ENCODE measurements at places on chromosomes 1 and 21.

- no peak for DNase-seq
Observed at GRCh38 chr21:44804762-44805161, 3.1 kb upstream of the UBE2G2 start.

DNA sequence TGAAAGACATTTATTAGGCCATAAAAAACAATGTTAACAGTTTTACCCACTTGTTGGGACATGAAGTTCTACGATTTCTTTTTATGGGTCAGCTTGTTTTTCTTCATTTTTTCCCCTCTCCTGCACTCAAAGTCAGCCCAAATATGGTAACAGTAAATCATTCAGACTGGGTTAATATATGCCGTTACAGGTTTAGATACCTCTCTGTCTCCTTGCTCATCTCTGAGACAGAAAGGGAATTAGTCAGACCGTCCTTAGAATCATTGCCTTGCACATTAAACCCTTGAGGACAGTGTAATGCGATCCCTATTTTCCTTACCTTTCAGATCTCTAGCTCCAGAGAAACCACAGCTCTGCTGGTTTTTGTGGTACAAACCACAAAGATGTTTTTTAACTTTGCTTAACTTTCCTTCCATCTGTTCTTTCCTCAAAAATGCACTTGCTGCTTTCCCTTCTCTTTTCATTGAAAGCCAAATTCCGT lies 613.3 kb downstream of the PLPP3 start:
- DNase-seq, result no peak

DNA sequence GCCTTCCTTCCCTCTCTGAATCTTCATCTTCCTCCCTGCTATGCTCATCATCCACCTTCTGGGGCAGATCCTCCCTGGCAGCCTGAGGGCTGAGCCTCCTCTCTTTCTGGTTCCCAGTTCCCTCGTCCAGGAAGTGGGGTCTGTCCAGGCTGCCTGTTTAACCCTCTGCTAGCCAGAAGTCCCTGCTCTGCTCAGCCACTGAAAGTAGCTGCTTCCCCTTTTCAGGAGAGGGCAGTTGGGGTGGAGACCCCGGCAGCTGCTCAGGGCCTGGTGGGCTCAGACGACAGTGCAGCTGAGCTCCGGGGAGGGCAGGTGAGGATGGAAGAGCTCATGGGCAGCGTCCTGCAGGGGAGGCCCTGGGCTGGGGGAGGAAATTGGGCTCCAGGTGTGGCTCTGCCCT lies 43.1 kb upstream of the ETV3 start:
- no peak for DNase-seq

DNA sequence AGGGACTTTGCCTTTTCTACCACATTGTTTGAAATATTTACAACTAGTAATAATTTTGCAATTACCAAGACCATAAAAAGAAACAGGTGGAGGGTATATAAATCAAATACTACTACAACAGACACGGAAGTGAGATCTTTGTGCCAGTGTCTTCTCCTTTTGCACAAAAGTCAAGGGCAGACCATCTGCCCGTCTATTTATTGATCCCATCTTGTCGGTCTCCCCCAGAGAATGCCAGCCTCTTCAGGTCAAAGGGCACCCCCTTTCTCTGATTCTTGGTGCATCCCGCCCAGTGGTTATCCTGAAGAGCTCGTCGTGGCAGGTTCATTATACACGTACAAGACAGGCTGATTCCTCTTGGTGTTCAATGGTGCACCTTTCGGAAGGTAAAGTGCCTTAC lies 4.8 kb upstream of the PDE9A start:
- no peak for DNase-seq

- no peak for DNase-seq
Observed at GRCh38 chr1:174795806-174796205, 203.9 kb upstream of the CACYBP start.

- no peak for DNase-seq
Observed at GRCh38 chr1:67201891-67202290, 35.6 kb downstream of the IL23R start.

- DNase-seq, result no peak
Observed at GRCh38 chr1:81157686-81158085, 643.0 kb upstream of the ADGRL2 start.

GRCh38 chr1:34851431-34852105 lies 8.0 kb downstream of the SMIM12 start:
- no peak for DNase-seq

GRCh38 chr1:64826991-64827390 lies 82.1 kb downstream of the RAVER2 start:
- no peak for DNase-seq

- DNase-seq, result no peak
Observed at GRCh38 chr1:206455666-206456344, 14.5 kb upstream of the IKBKE start.

GRCh38 chr1:68010090-68010489 lies 40.3 kb downstream of the DIRAS3 start:
- no peak for DNase-seq

- DNase-seq, result no peak
Observed at GRCh38 chr21:37039411-37040075, 33.0 kb downstream of the RIPPLY3 start.

GRCh38 chr1:109239409-109240068 lies 9.8 kb upstream of the CELSR2 start:
- no peak for DNase-seq

GRCh38 chr1:17216078-17216477 lies 11.2 kb downstream of the PADI1 start:
- DNase-seq, result no peak

DNA sequence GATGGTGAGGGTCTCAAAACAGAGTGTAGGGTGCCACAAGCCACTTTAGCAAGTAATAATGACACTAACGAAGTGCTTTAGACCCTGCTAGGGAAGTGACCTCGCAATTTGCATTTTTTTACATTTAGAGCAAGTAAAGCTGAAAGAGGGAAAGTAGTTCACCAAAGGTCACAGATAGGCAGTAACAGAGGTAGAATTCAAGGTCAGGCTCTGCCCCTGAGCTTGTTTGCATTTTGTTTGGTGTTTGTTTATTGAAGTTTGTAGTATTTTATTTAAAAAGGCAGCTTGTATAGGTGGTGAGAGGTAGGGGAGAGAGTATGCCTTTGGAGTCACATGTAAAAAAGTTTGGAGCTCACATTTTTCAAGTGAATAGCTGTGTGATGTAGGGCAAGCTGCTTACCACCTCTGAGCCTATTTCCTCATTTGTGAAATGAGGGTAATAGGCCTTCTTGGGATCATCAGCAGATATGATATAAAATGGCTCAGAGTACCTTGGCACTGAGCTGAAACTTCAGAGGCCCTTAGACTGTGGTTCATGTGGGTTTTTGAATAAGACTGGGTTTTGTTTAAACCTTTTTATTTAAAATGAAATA lies 142.5 kb downstream of the TRABD2B start:
- DNase-seq, result no peak

DNA sequence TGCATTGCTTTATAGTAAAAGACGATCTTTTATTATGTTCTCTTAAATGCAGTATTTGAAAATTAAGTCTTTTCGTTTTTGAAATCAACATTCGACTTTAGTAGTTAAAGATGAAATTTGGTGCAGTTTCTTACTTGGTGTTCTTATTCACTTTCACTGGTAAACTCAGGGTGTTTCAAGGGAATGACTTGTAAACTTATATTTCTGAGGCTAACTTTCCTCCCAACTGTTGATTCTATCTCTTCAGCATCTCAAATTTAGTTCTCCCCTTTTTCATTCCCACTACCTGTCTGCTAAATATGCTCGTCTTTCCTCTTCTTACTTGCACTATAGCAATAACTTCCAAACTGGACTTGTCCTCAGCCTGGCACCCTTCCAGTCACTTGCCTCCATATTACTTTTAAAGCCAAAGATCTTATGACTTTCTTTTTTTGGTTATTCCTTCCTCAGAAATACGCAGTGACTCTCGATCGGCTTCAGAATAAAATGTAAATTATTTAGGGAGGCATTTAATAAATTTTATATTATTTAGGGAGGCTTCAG lies 988 bp downstream of the SLC35A3 start:
- no peak for DNase-seq

DNA sequence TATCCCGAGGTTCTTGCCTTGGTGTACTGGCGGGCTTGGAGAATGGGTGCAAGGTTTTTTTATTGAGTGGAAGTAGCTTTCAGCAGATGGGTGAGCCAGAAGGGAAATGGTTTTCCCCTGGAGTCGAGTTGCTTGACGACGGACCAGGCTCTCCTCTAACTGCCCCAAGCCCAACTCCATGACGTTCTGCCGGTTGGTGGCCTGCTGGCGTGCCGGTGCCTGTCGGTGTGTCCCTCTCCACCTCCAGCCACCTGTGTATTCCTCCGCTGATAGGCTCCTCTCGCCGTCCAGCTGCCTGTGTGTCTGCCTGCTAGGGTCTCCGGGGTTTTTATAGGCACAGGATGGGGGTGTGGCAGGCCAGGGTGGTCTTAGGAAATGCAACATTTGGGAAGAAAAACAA lies 34.3 kb upstream of the PTGFRN start:
- DNase-seq, result no peak

DNA sequence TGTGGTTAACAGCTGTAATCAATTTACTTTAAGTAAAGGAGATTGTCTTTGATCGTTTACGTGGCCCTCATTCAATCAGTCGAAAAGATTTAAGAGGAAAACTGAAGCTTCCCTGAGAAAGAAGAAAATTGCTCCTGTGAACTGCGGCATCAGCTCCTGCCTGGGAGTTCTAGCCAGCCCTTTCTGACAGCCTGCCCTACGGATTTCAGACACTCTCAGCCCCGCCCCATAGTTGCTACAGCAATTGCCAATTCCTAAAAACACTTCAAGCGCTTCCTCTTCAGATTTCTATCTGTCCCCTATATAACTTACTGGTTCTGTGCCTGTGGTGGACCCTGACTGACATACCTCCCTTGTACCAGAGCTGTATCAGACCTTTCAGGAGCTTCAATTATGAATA lies 277.6 kb downstream of the DSCAM start:
- no peak for DNase-seq

DNA sequence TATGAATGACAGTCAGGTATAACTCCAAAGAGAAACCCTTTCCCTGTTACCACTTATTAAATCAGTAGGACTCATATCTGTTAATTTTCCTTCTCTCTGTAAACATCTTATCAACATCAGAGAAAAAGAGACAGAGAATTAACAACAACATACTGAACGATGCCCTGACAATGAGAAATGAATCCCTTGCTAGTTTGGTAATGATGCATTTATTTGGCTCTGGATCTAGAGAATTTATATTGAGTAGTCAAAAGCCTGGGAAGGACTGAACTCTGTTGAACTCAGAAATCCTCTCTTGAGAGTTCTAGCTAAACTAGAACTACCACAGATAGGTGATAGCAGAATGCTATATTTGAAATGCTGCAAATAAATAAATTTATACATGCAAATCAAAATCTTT lies 325.6 kb downstream of the DISC1 start:
- DNase-seq, result no peak

GRCh38 chr1:64980745-64981600 lies 14.6 kb upstream of the JAK1 start:
- DNase-seq, result no peak

DNA sequence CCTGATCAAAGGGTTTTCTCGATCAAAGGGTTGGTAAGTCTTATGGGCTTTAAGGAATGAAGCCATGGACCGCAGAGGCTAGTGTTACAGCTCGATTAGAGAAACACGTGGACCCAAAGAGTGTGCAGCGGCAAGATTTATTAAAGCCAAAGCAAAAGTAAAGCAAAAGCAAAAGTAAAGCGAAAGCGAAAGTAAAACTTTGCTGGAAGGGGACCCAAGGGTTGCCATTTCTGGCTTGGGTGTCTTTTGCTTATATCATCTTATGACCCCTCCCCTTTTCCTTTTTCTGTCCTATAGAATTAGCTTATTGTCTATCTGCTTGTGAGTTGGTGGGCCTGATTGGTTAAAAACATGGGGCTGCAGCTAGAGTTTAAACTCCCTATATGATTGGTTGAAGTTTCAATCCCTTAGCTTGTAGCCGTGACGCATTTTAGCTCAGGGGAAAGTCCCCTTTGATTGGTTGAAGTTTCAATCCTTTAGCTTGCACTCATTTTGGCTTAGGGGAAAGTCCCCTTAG lies 957.0 kb downstream of the AMY1C start:
- no peak for DNase-seq

- DNase-seq, result no peak
Observed at GRCh38 chr1:12340544-12340930, 110.7 kb downstream of the VPS13D start.

DNA sequence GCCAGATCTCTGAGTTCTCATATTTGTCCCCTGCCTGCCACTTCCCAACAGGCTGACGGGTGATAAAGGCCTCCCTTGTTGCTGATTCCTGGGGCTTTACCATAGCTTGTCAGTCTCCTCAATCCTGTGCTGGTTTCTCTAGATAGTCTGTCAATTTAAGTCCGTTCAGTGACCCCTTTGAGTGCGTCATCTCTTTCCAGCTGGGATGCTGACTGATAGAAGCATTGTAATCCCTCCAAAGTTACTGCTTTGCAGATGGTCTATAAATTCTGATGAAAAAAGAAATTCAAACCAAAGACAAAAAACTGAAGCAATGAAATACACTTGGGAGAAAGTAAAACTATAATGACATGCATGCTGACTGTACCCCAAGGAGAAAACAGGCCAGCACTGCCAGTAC lies 28.3 kb downstream of the RHOU start:
- DNase-seq, result no peak

- no peak for DNase-seq
Observed at GRCh38 chr1:84785271-84786036, 95.2 kb upstream of the SSX2IP start.

DNA sequence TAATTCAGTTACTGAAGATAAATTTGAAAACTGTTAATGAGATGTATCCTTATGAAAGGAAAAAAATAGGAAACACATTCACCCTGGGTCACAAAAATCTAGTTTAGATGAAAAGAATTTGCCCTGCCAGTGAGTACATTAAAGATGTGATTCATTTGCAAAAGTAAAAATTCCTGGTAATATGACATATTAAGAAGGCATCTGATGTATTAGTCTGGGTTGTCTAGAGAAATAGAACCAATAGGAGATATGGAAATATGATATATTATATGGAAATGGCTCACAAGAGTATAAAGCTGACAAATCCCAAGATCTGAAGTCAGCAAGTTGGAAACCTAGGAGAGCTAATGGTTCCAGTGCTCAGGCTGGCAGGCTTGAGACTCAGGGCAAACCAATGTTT lies 153.8 kb downstream of the MRPL39 start:
- no peak for DNase-seq

DNA sequence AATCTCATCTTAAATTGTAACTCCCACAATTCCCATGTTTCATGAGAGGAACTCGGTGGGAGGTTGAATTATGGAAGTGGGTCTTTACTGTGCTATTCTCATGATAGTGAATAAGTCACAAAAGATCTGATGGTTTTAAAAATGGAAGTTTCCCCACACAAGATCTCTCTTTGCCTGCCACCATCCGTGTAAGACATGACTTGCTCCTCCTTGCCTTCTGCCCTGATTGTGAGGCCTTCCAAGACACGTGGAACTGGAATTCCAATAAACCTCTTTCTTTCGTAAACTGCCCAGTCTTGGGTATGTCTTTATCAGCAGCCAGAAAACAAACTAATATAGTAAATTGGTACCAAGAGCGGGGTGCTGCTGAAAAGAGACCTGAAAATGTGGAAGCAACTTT lies 761.6 kb upstream of the RGS18 start:
- DNase-seq, result no peak

DNA sequence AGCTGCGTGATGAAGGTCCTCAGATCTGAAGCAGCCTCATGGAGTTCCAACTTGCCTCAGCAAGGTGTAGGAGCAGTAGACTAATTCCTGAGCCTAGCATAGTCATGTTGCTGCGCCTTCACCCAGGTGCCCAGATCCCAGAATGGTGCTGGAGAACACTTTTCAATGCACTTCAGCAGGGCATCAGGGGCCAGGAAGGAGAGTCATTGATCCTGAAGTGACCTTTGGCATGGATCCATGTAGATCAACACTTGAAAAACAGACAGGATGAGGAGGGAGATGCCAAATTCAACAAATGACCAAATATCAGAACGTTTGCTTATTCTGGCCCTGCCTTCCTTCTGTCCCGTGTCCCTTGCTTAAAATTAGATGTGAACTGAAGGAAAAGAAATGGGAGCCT lies 91.9 kb downstream of the LEPR start:
- DNase-seq, result no peak

Data from stimulated activated CD4-positive, alpha-beta T cell treated with anti-CD3 and anti-CD28 coated beads, Interleukin-1b, Interleukin-23, amount 100 ng/mL, for 1 hour (primary cell).